ENCODE measurements at places on chromosomes 13 and 19. TPM values are rescaled to one million over a fixed set of nuclear protein-coding genes. Genes with fewer than 3 reads are reported as not detected.

DNA sequence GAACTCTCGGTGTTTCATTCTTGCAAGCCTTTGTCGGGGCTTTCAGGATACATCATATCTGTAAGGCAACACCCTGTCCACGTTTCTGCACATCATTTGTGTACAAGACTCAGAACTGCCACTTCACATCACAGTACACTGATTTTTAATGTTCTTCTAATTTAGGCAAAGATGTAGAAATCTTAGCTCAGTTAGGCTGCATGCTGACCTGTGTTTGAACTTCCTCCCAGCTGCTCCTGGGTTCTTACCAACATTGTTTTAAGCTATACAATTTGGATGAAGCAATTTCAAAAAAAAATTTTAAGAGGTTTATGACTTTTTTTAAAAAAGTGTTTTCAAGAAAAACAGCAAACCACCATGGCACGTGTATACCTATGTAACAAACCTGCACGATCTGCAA is 1047.9 kb upstream of the SLC10A2 start:
- H3K27ac ChIP-seq = no peak overlapping the region
- no peaks in the 10 kb centered on the region for H3K4me1 ChIP-seq
- H3K4me3 ChIP-seq = no peak overlapping the region
- no peaks in the 10 kb centered on the region for H3K27me3 ChIP-seq
- DNase-seq = no peak

DNA sequence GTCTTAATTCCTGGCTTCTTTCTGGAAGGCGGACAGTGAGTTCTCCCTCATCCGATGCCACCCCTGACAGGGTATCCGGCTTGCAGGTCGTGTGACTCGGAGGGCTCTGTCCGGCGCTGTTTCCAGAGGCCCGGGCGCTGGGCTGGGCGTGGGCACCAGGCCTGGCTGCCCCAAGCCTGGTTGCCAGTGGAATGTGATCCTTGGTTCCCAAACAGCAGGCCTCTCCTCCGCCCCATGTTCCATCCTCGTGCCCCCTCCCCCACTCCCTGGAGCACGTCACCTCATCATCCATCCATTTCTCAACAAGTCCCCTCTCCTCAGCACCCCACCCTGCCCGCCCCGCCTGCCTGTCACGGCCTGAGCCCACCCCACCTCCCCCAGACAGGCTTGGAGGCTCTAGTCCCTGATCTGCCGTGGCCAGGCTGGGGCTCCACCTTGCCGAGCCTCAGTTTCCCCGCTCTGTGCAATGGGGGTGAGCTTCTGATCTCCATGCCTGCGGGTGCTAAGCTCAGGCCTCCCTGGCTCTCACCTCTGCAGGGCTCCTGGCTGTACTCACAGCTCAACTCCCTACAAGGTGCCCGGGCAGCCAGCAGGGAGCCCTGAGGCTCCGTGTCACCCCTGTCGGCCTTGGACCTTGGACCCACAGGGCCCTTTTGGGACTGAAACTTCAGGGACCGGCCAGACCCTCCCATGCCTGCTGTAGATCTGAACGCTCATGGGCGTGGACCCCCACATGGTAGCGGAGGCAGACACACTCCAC is 2.3 kb downstream of the TBXA2R start:
- H3K4me3 ChIP-seq = no peak overlapping the region
- H3K27me3 ChIP-seq = no peaks in the 10 kb centered on the region
- H3K4me1 ChIP-seq = peaks cover 27% of the 10 kb centered on the region
- H3K27ac ChIP-seq = no peak overlapping the region

- no peak overlapping the region for H3K27ac ChIP-seq
- no peak overlapping the region for H3K4me3 ChIP-seq
- DNase-seq = no peak
- H3K36me3 ChIP-seq = no peaks in the 10 kb centered on the region
Measured at GRCh38 chr13:41919031-41919740, 41.7 kb downstream of the VWA8 start.

DNA sequence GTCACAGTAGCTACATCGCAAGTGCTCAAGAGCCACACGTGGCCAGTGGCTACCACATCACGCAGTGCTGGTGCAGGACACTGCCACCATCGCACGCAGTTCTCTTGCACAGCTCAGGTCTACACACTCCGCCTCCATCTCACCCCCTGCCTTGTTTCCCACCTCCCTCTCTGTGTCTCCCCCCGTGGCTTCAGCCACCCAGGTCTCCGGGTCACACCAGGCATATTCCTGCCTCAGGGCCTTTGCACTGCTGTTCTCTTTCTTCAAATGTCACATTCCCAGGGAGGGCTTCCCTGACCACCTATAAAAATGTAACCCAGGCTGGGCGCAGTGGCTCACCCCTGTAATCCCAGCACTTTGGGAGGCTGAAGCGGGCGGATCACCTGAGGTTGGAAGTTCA is 10.6 kb downstream of the CCDC8 start:
- H3K4me1 ChIP-seq = no peaks in the 10 kb centered on the region
- H3K27me3 ChIP-seq = no peaks in the 10 kb centered on the region
- no peak overlapping the region for H3K4me3 ChIP-seq
- H3K36me3 ChIP-seq = no peaks in the 10 kb centered on the region
- H3K27ac ChIP-seq = no peak overlapping the region

DNA sequence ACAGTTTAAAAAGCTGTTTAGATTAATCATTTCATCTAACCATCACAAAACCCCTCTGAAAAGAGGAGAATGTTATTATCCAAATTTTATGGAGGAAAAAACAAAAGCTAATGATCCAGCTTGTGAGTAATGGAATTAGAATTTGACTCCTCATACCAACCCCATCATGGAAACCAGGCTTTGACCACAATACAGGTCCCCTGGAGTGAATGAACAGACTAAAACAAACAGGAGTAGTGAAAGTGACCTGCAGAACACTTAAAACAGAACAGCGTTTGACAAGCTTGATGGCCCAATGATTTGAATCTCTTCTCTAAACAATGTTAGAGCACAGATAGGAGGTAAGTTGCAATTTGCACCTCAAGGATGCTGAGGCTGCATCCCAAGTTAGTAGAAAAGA is 230.0 kb downstream of the DCT start:
- H3K4me1 ChIP-seq = no peaks in the 10 kb centered on the region
- no peaks in the 10 kb centered on the region for H3K27me3 ChIP-seq
- no peak overlapping the region for H3K4me3 ChIP-seq
- no peaks in the 10 kb centered on the region for H3K36me3 ChIP-seq

GRCh38 chr13:113794086-113794485 is 35.1 kb downstream of the TMEM255B start:
- no peaks in the 10 kb centered on the region for H3K36me3 ChIP-seq
- H3K27me3 ChIP-seq = no peaks in the 10 kb centered on the region
- no peaks in the 10 kb centered on the region for H3K4me1 ChIP-seq
- H3K27ac ChIP-seq = no peak overlapping the region

DNA sequence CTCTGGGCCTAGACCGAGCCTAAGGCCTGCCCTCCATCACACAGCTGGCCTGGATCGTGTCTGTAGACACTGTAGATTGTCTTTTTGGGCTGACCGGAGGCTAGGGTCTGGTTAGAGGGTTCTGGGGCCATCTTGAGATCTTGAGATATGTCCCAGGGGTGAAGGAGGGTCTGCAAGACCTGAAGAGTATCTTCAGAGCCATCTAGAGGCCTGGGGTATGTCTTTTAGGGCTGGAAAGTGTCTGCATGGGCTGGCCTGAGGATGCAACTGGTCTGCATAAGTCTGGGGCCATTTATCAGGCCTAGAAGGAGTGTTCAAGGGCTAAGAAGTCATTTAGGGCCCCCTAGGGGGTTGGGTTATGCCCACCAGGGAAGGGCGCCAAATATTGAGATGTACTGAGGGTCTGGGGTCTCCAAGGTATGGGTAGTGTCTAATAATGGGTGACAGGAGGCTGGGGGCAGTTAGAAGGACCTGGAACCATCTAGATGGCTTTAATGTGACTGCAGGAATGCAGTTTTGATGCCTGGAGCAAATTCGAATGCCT is 555 bp downstream of the SCAF1 start:
- peaks cover 16% of the 10 kb centered on the region for H3K4me1 ChIP-seq
- H3K27me3 ChIP-seq = no peaks in the 10 kb centered on the region
- peak overlapping the region; percentile 91 for H3K27ac ChIP-seq
- no peak for DNase-seq
- H3K4me3 ChIP-seq = peak overlapping the region; percentile 94

GRCh38 chr19:15759962-15760565 is 22.3 kb downstream of the OR10H3 start:
- H3K36me3 ChIP-seq = no peaks in the 10 kb centered on the region
- no peak for DNase-seq
- H3K27me3 ChIP-seq = 0 out of 2 replicates have a peak, but pooled peaks cover 2% of the 10 kb centered on the region
- no peak overlapping the region for H3K4me3 ChIP-seq

SLC25A41 gene
- total RNA-seq = 0.21 TPM

CGB2 gene
- total RNA-seq = not detected

All from Panc1 (cell line).